ENCODE measurements at places on chromosomes 6 and 20. TPM values are rescaled to one million over a fixed set of nuclear protein-coding genes. Genes with fewer than 3 reads are reported as not detected.

Gene THBS2
- total RNA-seq = 20.4 TPM

Gene SDC4
- 46.7 TPM for total RNA-seq

Gene DDR1
- 349 TPM for total RNA-seq

Gene SLC12A5
- total RNA-seq = 6.9 TPM

Gene CLVS2
- total RNA-seq = 0.11 TPM

Gene SEL1L2
- total RNA-seq = not detected

Gene SRMS
- not detected for total RNA-seq

All from mesothelial cell of epicardium (in vitro differentiated cells).